Fibroblast of the aortic adventitia (primary cell): ENCODE measurements at places on chromosomes 11 and 22. TPM values are rescaled to one million over a fixed set of nuclear protein-coding genes. Genes with fewer than 3 reads are reported as not detected.

GRCh38 chr11:67076202-67076601, 19.6 kb downstream of the RHOD start:
- DNase-seq, result no peak

DNA sequence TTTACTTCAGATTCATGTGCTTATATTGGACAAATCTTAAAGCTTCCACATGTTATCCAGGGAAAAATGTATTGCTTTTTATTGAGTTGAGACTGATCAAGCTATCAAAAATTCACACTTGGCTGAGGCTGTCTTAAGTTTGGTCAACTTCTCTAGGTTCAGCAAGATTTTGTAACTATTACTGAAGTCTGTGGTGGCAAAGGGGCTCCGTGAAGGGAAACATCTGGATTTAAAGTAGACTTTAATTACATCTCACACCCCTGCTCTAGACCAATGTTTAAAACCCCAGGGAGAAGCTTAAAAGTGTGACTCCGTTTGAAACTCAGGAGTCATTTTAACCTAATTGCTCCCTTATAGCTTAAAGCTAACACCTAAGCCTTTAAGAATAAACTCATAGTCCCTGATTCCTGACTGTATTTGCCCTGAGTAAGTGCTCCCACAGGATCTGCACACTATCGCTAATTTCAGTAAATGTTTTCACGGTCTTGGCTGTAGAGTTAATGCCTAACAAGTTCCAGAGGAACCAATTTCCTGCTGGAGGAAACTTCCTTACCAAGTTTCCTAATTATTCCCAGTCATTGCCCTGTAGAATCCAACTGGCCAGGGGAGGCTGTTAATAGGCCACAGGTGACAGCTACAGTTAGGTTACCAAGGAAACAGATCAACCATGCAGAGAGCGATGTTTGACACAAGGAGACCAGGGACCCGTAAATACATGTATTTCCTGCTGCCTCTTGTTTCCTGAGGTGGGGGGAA, 40.5 kb downstream of the OR10A6 start:
- DNase-seq, result peak; percentile 37

- DNase-seq, result no peak
These were observed 94.9 kb downstream of the SLC17A6 start for GRCh38 chr11:22433094-22433455.

DNA sequence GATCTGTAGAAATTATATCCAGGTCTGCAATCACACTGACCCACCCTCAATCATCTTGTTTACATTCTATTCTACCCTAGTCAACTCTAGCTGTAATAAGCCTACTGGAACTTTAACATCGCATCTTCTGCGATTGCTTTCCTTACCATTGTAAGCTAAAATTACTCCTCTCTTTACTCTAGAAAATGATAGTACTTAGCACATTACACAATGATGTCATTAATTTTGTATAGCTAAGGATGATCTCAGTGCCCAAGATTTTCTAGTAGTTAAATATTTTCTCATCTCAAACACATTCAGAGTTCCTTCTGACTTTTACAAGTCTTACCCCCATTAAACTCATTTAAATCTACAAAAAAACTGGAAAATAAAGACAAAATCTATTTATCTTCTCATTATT, 39.6 kb upstream of the CTSC start:
- DNase-seq, result no peak

Gene ALX4
- total RNA-seq, result not detected in 2 replicates

GRCh38 chr11:66346476-66347424, 679 bp downstream of the B4GAT1 start:
- DNase-seq, result no peak

Gene ELFN2
- 0.18 and 0.33 TPM in 2 replicates for total RNA-seq

DNA sequence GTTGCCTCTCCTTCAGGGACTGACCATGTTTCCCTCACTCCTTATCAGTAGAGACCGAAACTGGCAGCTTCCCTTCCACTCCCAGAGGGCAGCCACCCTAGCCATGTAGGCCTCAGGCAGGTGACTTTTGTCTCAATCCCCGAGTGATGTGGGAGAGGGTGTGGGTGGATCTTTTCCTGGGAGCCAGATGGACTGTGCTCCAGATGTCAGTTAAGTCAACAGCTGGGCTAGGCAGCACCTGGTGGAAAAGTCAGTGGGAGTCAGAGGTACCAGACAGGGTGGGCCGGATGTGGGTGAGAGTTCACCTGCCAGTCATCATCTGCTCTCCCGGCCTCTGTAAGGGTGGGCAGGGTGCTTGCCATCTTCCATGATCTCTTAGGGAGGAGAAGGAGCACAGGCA, 1.9 kb downstream of the BANF1 start:
- DNase-seq, result no peak
